ENCODE measurements at places on chromosomes 3 and 15.
A peak's percentile ranks its signal among the peaks of the same experiment; 100 is the strongest.

GRCh38 chr15:56042982-56043980 is 49.9 kb upstream of the NEDD4 start:
- DNase-seq: no peak

GRCh38 chr3:46831316-46831715 is 31.9 kb downstream of the MYL3 start:
- DNase-seq: no peak

DNA sequence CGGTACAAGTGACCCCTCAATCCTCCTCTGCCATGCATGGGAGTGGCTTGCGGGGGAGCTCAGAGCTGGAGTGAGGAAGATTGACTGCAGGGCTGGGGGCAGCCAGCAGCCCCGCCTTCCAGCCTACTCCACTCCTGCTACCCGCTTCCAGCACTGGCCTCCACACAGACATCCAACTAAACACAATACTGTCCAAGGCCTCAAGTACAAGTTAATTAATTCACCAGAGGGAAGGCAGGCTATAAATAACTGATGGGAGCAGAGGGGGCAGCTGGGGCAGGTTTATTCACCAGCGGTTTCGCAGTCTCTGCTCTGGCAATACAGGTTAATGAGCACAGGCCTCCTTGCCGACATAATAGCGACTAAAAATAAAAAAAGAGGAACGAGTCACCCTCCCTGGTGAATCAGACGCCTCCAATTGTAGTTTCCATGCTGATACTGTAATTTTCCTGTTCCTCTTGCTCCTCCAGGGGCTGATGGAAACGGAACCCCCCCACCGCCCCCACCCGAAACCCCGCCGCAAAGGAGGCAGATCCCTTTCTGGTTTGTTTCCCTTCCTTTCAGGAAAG is 166.4 kb upstream of the TLE3 start:
- DNase-seq: peak; percentile 85

DNA sequence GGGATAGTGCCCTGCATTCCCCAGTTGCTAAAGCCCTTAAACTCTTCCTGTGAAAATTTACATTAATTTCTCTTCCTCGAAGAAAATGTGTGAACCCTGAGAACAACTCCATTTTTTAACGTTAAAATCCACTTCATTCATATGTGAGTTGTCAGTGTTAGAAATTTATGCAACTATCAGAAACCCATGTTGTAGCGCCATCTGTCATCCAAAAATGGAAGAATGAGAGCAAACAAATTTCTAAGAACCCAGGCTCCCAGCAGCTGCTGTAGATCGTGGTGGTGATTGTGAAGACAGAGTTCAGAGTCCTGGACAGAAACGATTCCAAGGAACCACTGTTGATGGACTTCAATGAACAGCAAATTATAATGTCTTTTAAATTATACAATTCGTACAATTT is 179.7 kb upstream of the NDN start:
- peak; percentile 67 for DNase-seq

DNA sequence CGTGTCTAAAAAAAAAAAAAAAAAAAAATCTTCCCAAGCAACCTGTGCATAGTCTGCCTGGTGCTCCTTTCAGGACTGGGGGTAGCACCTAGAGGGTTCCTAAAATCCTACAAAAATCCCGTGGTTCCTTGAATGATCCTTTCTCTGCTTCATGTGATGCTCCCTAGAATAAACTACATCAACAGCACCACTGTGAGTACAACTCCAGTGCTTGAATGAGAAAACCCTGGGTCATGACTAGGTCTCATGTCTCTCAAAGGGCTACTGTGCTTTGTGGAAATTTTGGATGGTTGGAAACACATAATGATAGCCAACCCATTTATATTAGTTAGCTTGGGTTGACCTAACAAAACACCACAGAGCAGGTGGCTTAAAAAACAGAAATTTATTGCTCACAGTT is 243.5 kb downstream of the OPA1 start:
- DNase-seq: no peak

DNA sequence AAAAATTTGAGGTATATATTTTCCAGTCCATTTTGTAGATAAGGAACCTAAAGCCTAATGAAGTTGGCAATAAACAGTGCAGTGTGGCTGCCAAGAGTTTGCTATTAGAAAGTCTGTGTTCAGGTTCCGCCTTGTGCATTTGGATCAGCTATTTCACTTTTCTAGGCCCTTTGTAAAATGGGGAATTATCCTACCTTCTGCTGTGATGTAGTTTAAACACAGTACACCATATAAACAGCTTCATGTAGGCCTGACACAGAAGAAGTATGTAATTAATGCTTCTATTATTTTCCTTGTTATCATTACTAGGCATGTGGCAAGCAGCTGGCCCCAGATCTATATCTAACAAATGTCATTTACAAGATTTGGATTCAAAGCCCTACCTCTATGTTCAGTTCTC is 456.3 kb downstream of the GABRG3 start:
- no peak for DNase-seq

DNA sequence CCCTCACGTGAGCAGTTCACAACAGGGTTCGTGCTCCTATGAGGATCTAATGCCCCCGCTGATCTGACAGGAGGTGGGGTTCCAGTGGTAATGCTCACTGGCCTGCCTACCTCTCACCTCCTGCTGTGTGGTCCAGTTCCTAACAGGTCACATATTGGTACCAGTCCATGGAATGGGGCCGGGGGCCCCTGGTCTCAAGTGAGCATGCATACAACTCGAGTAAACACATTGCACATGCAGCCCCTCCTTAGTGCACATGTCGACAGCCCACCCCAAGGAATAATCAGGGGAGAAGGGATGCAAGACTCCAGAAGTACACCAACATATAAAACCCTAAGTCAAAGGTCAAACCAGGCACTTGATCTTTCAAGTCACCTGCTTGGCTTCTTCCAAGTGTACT is 127.0 kb downstream of the TP63 start:
- DNase-seq: no peak

- peak; percentile 36 for DNase-seq
Measured at GRCh38 chr3:119681279-119681678, 4.1 kb upstream of the COX17 start.

DNA sequence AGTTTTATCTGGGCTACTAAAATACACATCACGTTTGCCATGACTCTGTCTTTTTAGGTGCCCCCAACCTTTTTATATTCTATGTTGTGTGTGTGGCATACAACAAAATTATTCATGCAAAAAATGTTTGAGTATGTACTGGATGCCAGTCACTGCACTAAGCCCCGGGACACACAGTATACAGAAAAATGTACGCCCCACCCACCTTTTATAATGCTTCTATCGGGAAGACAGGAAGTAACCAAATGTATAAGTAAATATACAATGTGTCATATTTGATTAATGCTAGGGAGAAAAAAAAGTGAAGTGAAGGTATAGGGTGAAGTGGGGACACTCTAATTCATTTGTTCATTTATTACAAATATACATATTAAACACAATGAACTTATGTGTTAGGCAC is 503.4 kb upstream of the MDFIC2 start:
- DNase-seq: no peak

DNA sequence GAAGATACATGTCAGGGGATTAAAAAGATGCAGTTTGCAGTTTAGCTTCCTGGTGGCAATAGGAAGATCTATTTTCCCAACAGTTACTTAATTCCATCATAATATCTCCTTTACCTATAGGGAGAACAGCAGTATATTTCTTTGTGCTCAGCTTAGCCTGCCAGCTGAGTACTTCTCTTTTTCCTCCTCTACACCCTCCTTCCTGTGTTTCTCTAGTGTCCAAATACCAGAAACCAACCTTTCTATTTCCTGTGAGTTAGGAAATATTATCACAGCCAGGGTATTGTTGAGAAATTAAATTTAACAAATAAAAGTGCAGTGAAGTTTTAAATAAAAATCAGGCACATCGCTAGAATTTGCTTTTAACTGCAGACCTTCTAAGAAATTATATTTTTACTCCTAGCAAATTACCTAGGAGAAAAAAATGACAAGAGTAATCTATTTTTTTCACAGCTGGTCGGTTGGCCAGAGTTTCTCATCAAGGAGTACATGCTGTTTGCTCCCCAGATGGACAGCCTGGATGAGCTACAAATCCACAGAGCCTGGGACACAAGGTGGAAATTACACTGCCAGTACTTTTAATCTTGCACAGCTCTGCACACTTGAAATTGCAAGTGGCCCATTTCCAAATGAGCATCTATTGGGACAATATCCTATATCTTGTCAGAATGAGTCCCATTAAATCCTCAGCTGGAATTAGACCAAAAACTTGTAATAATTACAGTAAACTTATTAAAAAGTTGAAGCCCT is 185.2 kb upstream of the CFAP20DC start:
- no peak for DNase-seq

DNA sequence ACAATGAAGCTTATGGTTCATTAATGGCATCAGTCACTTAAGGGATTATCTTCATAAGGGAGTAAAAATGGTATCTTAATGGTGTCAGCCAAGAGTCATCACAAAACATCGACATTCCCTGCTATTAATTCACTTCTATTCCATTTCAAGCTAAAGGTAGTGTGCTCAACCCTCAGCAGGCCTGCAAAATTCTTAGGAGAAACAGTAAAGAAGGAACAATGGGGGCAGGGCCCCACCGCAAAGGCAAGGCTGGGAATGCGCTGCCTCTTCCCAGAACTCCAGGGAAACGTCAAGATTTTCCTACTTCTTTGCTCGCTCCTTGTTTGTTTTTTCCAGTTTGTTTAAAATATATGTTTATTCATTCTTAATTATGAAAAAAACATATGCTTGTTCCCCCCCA is 187.3 kb upstream of the TSC22D2 start:
- no peak for DNase-seq

DNA sequence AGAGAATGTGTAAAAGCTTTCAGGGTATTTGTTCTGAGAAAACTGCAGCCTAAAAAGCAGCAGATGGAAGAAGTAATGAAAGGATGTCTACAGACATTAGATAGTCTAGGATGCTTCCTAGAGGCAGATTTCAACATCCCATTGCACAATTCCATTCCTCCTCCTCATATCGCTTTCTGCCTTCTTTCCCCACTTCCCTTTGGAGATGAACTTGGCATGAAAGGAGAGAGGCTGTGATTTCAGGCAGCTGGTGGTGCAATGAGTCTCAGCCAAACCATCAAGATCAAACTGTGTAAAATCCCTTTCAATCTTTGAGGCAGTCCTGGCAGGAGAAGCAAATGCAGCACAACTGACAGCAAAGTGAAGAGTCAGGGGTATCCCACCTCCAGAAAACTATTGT is 438.7 kb upstream of the KCNMB2 start:
- no peak for DNase-seq

GRCh38 chr15:73127302-73127936 is 75.2 kb downstream of the NEO1 start:
- DNase-seq: peak; percentile 49

DNA sequence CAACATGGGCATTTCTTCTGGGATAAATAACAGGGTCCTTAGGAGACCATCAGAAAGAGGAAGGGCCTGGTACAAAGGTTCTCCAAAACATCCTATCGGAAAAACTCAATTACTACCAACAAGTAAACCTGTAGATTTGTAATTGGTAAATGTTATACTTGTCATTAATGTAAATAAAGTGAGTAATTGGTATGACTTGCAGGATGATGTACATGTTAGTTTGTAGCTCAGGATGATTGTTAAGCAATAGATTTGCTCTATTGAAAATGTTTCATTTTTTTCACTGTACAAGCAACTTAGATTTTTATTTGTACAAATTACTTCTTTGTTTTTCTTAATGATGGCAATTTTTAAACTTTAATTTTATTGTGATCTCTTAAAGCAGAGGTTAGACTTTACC is 3.8 kb upstream of the SCG5 start:
- DNase-seq: no peak

GRCh38 chr3:55322638-55323037 is 164.5 kb downstream of the WNT5A start:
- no peak for DNase-seq

GRCh38 chr3:77693147-77693546 is 653.2 kb downstream of the ROBO2 start:
- DNase-seq: no peak

DNA sequence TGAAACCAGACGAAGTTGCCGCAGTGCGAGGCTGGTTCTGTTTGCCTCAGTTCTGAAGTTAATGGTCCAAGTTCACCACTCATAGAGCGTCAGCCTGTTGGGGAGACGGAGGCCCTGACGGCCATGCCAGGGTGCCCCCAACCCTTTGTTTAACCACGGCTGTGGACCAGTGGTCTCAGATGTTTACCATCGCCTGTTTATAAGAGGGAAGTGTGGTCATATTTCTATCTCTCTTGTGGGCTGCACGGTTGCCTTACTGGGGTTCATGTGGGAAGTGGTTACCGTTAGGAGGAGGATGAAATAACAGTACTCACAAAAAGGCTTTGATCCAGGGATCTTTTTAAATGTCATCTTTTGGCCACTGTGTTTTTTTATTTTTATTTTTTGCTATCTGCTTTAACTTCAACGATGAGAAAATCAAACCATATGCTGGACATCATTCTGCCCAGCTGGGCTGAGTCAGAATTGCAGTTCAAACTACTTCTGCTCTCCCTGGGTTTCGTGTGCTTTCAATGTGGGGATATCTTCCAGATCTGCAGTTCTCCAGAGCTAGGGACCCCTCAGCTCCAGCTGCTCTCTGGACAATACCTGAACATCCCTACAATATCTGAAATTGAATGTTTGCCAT is 17.8 kb downstream of the SMAD3 start:
- no peak for DNase-seq

DNA sequence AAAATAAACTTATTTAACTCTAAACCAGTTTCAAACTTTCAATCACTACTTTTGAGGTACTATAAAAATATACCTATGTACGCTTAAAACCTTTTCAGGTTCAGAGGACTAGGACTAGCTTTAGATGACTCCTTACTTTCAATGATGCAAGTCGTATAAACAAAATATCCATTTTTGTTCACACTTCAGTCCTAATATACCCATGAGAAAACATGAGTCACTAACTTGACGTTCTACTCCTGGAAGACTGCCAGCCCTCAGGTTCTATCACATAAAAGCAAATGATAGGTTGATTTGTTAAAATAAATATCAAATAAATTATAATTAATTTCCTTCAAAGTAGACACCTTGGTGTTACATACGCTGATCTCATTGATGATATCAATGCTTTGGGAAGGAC is 10.6 kb upstream of the P3H2 start:
- DNase-seq: no peak

DNA sequence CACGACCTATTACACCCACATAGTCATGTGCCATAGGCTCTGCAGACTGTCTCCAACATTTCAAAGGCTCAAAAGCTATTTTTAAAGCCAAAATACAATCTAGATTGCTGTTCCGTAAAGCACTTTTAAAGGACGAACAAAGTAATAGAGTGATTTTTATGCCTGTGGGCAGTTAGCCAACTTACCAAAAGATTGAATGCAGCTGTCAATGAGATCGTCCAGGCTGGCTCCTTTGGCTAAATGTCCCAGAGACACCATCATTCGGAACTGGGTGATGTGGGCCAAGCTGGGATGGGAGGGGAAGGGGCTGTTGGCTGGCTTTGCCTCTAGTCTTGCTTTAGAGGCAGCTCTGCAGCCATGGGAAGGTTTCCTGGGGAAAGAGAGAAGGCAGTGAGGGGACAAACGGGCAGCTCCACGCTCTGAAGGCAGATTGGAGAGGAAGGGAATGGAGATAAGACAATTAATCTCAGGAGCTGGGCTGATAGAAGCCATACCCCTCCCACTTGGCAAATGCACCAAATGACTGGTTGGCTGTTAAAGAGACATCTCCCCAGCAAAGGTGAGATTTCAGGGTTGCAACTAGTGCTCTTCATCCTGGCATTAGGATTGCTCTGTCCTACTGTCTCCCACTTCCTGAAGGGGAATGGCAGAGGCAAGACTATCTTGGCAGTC is 4.8 kb downstream of the RASGRP1 start:
- DNase-seq: no peak
